Stimulated activated CD8-positive, alpha-beta memory T cell treated with anti-CD3 and anti-CD28 coated beads, Interleukin-4, amount 100 ng/mL, for 4 hours (primary cell): ENCODE measurements at places on chromosomes 1 and 21.

DNA sequence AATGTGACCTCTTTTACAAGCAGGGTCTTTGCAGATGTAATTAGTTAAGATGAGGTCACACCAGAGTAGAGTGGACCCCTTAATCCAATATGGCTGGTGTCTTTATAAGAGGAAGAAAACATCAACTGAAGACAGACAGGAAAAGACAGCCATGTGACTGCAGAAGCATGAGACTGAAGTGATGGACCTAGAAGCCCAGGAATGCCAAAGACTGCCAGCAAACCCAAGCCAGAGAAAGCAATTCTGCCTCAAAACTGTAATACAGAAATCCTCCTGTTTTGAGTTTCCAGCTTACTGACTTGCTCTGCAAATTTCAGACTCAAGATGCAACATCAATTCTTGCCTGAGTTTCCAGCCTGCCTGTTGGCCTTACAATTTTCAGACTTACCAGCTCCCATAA, 17.3 kb downstream of the ENAH start:
- DNase-seq: no peak

DNA sequence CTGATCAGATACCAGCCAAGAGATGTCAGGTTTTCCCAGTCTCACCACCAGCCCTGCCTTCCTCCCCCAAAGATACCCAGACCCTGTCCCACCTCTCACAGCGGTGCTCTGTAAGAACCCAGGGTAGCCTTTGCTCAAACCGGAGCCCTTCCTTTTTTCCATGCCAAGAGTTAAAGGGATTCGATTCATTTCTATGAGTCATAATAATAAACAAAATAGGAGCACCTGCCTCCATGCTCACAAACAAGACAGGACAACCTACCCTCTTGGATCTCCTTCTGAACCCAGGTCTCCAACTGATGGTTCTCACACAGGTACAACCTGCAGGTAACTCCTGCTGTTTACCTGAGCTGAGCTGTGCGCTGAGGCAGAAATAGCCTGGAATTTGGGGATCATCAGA, 5.9 kb upstream of the ATP1A2 start:
- no peak for DNase-seq

DNA sequence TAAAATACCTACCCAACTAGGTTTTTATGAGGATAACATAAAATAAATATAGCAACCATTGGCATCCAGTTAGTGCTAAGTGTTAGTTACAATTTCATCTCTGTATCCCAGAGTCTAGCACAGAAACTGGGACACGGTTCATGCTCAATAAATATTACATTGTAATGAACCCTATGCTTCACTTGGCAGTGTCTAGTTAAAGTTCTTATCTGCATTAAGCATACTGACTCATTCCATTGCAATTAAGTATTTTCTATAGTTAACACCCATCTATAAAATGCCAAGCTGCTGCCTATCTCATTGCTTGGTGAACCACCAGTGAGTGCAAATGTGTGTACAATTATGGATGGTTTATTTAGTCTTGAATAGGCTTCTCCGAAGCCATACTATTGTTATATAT, 15.2 kb downstream of the CHML start:
- no peak for DNase-seq

- no peak for DNase-seq
Measured at GRCh38 chr21:17848228-17848627, 29.1 kb upstream of the C21orf91 start.

DNA sequence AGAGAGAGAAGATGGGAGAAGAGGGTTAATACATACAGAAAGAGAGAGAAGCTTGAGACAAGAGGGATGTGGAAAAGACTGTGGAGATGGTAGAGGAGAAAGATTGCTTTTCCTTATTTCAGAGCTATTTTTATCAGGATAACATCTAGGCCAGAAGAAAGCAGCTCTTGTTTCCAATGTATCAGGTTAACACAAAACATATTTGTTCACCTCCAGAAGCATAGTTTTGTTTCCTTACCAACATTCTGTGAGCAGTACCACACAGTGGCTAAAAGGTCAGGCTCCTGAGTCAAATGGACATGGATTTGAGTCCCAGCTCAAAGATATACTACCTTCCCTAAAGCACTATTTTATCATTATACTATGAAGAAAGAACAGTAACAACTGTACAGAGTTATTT, 185.5 kb downstream of the DUSP10 start:
- no peak for DNase-seq
